ENCODE measurements at places on chromosomes 5 and 9. TPM values are rescaled to one million over a fixed set of nuclear protein-coding genes. Genes with fewer than 3 reads are reported as not detected.

PAXX gene
- 74.6 TPM for total RNA-seq

JMY gene
- 5.7 TPM for total RNA-seq

PCDHGA8 gene
- not detected for total RNA-seq

LCN1 gene
- not detected for total RNA-seq

TMEM215 gene
- not detected for total RNA-seq

ADRA1B gene
- not detected for total RNA-seq

IL9 gene
- total RNA-seq = 9.9 TPM

PCDHGA6 gene
- 0.13 TPM for total RNA-seq

IPPK gene
- total RNA-seq = 14.8 TPM

RBM18 gene
- 34.1 TPM for total RNA-seq

UGT3A2 gene
- not detected for total RNA-seq

MOB3B gene
- total RNA-seq = 0.44 TPM

ANKRD20A1 gene
- total RNA-seq = not detected

CDO1 gene
- total RNA-seq = 0.29 TPM

JAKMIP2 gene
- total RNA-seq = 1.3 TPM

SLC27A4 gene
- total RNA-seq = 39.8 TPM

COL5A1 gene
- total RNA-seq = not detected

DDX4 gene
- total RNA-seq = not detected

PCDHB5 gene
- not detected for total RNA-seq

ACOT12 gene
- not detected for total RNA-seq

CNTFR gene
- not detected for total RNA-seq

GLRA1 gene
- not detected for total RNA-seq

TAF11L5 gene
- total RNA-seq = not detected

PPP1R26 gene
- 0.88 TPM for total RNA-seq

CDH9 gene
- total RNA-seq = not detected

HAVCR1 gene
- total RNA-seq = not detected

FRMD3 gene
- 0.65 TPM for total RNA-seq

ZDHHC11 gene
- 5.9 TPM for total RNA-seq

FOXD4 gene
- total RNA-seq = 0.30 TPM

PCDHGA11 gene
- not detected for total RNA-seq

TENT4A gene
- total RNA-seq = 35.0 TPM

TAS2R1 gene
- total RNA-seq = not detected

FOXI1 gene
- not detected for total RNA-seq

KIF4B gene
- total RNA-seq = not detected

OLFML2A gene
- not detected for total RNA-seq

RPP25L gene
- total RNA-seq = 39.5 TPM

MOCS2 gene
- 30.0 TPM for total RNA-seq

ERP44 gene
- total RNA-seq = 15.2 TPM

ROPN1L gene
- 0.29 TPM for total RNA-seq

SLC6A19 gene
- total RNA-seq = not detected

CDC25C gene
- total RNA-seq = 6.2 TPM

ANKRD18A gene
- total RNA-seq = 2.1 TPM

OR1J1 gene
- total RNA-seq = not detected

CTXN3 gene
- not detected for total RNA-seq

KCTD16 gene
- total RNA-seq = 0.04 TPM

PRRX2 gene
- 0.99 TPM for total RNA-seq

PALM2AKAP2 gene
- not detected for total RNA-seq

SH3PXD2B gene
- 0.25 TPM for total RNA-seq

TXNDC8 gene
- not detected for total RNA-seq

C9orf50 gene
- not detected for total RNA-seq

TTC16 gene
- total RNA-seq = 1.4 TPM

SPATA31C1 gene
- not detected for total RNA-seq

CYLC2 gene
- not detected for total RNA-seq

SAPCD2 gene
- total RNA-seq = 16.4 TPM

PCDHGA1 gene
- 0.04 TPM for total RNA-seq

KIF3A gene
- 16.1 TPM for total RNA-seq
